ENCODE measurements at places on chromosomes 4 and X.

DNA sequence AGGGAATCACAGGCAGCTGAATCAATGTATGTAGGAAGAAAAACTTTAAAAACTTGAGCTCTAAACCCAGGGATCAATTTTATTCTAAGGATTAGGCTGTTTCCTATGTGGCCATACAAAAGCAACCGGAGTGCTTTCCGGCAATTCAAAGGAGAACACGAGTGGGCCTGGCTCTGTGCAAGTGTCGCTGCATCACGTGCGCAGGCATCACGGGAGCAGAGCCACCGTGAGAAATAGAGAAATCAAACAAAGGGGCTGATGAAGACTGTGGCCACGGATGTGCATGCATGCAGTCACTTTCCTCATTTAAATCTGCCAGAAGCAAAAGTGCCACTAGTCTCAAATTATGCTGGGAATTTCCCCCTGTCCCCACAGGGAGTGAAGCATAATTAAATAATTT lies 196.9 kb downstream of the NSUN7 start:
- DNase-seq: no peak

DNA sequence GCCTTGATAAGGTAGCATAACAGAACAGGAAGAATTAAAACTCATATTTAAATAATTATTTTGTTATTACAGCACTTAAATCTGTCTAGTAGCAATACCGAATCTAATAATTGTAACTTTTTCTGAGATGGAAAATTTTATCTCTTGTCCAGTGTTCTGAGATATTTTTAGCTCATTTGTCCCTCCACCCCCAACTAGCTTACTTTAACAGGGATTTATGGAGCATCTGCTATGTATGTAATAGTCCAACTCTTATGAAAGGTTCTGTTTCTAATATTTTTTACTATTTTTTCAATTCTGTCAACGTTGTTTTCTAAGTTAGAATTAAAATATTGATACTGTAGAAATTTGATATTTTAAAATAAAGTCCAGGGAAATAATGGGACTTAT lies 38.2 kb upstream of the NUDT6 start:
- no peak for DNase-seq

DNA sequence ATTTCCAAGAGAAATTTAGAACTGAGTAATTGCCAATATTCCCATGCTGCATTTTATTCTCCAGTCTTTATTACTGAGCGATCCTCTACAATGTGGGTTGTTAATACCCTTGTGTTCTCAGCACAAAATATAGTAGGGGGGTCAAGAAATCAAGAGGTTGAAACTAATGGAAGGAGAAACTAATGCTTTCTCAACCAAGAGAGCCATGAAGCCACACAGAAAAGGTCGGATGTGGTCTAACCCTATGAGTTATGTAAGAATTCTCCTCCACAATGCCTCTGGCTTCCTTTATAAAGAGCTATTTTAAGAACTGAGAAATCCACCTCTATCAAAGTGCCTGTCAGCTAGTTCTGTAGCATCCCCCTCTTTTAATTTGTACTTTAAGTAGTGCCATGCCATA lies 268.5 kb downstream of the CHIC1 start:
- no peak for DNase-seq

GRCh38 chrX:154441564-154441963 lies 2.4 kb upstream of the FAM50A start:
- peak; percentile 27 for DNase-seq

- no peak for DNase-seq
Observed at GRCh38 chrX:53237056-53237455, 12.0 kb upstream of the KDM5C start.

- DNase-seq: no peak
Observed at GRCh38 chr4:36198068-36198808, 46.1 kb downstream of the ARAP2 start.

GRCh38 chrX:9241427-9241826 lies 207.5 kb upstream of the FAM9B start:
- DNase-seq: no peak

DNA sequence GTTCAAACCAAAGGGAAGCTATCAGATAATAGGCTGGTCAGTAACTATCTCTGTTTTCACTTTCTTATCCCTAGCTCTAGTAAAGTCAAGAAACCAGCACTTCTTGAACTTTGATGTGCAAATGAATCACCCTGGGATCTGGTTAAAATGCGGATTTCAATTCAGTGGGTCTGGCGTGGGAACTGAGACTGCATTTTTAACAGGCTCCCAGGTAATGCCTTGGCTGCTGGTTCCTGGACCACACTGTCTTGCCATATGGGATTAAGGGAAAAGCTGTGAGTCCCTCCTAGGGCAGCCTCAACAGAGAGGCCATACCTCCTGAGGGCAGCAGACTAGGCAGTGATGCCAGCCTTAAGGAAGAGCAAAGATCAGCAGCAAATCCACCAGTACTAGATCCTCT lies 1.7 kb downstream of the RNF175 start:
- DNase-seq: no peak

- no peak for DNase-seq
Observed at GRCh38 chr4:182343453-182343852, 100.3 kb downstream of the TENM3 start.

- no peak for DNase-seq
Observed at GRCh38 chr4:69782651-69783310, 22.4 kb upstream of the SULT1B1 start.

GRCh38 chr4:135277980-135278315 lies 1076.4 kb upstream of the PABPC4L start:
- DNase-seq: no peak

- no peak for DNase-seq
Observed at GRCh38 chrX:37895795-37896510, 48.6 kb upstream of the DYNLT3 start.

DNA sequence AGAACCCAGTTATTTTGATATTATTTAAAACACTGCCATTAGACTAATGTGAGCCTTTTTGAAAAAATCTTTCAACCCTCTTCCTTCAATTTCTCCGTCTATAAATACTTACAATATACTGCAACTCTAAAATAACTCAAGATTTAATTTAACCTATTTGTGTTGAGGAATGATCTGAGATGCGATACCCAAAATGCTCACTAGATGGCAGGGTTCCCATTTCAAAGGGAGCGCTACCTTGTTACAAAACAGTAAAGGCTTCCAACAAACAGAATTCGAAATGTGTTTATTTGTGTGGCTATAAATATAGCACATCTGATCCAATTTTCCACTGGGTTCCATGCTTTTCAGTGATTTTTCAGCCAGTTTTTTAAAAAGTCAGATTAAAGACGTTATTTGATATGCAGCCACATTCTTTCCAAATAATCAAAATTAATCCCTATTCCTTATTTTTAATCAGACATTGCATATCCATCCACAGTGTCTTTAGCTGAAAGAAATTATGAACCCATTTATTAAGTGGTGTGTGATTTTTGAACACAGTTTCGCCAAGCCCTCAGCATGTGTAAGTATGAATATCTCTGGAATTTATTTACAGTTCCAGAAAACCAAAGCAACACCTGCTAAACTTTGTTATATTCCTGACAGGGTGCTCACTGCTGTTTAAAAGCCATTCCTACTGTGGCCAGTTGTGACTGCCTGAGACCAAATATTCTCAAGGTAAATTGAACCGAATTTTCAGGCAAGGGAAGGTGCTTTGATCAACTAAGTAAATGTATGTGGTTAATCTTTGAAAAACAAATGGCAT lies 668.0 kb upstream of the LCORL start:
- DNase-seq: no peak

GRCh38 chr4:183960046-183960420 lies 54.9 kb downstream of the STOX2 start:
- no peak for DNase-seq

GRCh38 chrX:133985164-133985966 lies at the start of gene GPC3:
Gene GPC3 (minus strand): TSS chrX:133985594.
- peak; percentile 1 for DNase-seq

DNA sequence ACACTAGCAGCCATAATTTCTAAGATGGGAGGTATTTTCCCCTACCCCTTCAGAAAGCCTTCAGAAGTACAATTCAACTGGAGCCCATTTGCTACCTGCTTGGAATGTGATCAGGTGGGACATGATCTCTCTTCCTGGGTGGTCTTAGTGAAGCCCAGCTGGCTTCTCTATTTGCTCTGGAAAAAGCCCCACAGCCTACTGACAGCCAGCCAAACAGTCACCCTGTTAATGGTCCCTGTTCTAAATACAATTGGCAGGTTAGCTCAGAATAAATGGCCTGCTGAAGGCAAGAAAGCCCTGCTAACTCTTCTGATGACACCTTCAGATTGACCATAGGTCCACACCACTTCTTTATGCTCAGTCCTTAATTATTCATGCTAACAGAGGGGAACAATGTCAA lies 39.9 kb downstream of the HS6ST2 start:
- DNase-seq: no peak

- DNase-seq: no peak
Observed at GRCh38 chrX:48899078-48899410, 1.3 kb downstream of the PQBP1 start.

DNA sequence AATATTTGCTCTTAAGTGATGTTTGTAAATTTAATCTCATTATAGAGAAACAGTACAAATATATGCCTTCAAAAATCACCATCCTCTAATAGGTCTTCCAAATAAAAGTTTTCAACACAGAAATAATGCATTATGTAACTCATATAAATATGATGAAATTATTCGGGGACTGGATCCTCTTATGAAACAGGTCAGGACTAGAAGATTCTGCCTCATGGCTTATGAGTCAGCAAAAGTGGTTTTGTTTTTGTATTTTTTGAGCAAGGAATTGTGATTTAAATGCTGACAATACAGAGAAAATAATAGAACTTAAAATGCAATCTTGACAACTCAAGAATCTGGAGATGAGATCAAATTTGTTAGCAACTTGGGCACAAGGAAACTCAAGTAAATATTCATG lies 179.7 kb upstream of the NDP start:
- no peak for DNase-seq

- no peak for DNase-seq
Observed at GRCh38 chrX:54045563-54046228, 1.4 kb upstream of the PHF8 start.

DNA sequence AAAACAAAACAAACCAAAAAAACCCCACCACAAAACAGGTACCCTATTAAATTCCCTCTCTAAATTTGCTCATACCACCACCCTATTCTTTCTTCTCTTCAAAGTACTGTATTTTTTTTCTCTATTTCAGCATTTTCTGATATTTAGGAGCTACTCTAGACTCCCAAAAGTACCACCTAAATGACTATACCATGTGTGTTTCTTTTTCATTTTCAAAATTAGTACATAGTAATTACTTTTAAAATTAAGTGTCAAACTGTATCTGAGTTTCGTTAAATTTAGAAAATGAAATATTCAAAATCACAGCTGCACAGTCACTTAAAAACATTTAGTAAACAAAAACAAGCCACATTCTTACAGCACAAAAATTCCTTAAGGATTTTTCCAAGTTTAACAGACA lies 161.7 kb downstream of the FBXW7 start:
- DNase-seq: no peak

DNA sequence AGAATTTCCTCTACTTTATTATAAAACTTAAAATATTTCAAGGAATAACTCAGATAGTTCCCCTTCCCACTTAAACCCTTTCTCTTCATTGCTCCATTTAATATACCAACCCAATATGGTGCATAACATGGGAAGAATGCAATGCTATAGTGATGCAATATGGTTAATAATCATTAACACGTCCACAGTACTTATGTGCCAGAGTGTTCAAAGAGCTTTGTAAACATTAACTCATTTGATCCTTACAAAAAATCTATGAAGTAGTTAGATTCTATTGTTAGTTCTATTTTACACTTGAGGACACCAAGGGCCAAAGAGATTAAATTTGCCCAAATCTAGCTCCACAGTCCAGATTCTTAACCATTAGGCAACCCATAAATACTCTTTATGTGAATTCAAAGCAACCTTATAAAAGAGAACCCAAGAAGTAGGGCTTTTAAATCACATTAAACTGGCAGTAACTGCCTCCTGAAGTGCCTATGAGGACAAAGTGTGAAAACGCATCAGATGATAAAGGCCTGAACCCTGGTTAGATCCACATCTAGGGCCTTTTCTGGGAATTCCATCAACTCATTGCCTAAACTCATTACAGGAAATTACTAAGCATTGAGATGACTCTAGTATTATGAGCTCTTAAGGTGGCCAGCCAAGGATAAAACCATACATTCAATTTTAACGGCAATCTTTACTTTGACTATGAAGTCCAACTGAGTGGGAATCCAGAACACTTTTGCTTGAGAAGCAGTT lies 94.3 kb downstream of the AREG start:
- DNase-seq: no peak

- DNase-seq: no peak
Observed at GRCh38 chr4:85963231-85963630, 396.6 kb downstream of the MAPK10 start.

- DNase-seq: no peak
Observed at GRCh38 chr4:8694651-8695151, 102.1 kb downstream of the CPZ start.

DNA sequence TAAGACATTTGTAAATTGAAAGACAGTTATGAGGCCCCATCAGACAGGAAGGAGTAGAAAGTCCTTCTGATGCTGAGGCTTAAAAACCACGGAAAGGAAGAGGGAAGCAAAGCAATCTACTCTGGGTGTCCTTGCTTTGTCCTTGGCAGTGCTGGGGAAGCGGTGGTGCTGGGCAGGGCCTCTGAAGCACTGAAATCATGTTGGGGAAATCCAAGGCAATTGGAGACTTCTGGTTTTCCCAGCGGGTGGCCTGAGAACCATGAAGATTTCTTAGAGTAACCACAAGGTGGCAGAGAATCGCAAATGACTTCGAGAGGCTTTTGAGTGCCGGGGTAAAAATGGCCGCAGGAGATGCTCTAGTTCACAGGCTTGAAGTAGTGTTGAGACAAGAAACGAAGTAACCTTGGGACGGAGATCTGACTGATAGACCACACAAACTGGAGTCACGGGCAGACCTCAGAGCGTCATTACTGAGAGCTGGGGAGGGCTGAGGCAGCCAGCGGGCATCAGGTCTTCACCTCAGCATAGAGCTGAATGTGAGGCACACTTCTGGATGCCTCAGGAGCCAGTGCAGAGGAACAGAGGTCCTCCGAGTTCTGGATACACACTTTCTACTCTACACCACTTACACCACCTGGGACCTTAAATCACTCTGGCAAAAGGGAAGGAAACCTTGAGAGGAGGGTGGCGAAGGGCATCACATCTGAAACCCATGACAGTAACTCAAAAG lies 130.7 kb upstream of the GPRIN3 start:
- DNase-seq: peak; percentile 11

- DNase-seq: no peak
Observed at GRCh38 chr4:90328558-90328957, 201.4 kb downstream of the CCSER1 start.

GRCh38 chr4:158769175-158769921 lies 522 bp downstream of the FNIP2 start:
- peak; percentile 25 for DNase-seq

- DNase-seq: no peak
Observed at GRCh38 chrX:153870288-153870690, 15.7 kb downstream of the L1CAM start.

GRCh38 chrX:1153940-1154339 lies 58.5 kb downstream of the CRLF2 start:
- DNase-seq: no peak

GRCh38 chr4:88008122-88008742 lies 797 bp downstream of the PKD2 start:
- DNase-seq: no peak

GRCh38 chrX:115372152-115372551 lies 82.6 kb downstream of the LUZP4 start:
- no peak for DNase-seq

GRCh38 chr4:164748375-164748774 lies 5.6 kb upstream of the SMIM31 start:
- no peak for DNase-seq
